8988T (cell line): ENCODE measurements at places on chromosomes 7 and 10.

GRCh38 chr7:42381161-42381560 lies 144.2 kb upstream of the GLI3 start:
- DNase-seq, result no peak

- DNase-seq, result no peak
These were observed 176.1 kb downstream of the COBL start for GRCh38 chr7:51140199-51141164.

DNA sequence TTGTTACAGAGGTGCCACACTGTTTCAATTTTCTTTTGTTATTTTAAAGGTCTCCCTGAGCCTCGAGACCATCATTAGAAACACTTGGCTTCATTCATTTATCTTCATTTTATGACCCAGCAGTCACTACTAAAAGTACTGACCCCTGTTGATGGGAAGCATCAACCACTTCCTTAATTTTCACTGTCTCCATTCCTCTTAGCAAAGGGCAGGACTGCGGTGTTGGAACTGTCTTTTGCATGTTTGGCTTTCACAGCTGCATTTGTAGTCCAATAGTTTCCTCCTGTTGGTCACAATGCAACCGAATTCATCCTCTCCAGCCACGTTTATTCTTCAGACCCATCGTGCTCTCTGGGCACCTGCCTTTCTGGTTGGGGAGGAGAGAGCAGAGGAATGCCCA lies 46.7 kb upstream of the PDZD8 start:
- no peak for DNase-seq

DNA sequence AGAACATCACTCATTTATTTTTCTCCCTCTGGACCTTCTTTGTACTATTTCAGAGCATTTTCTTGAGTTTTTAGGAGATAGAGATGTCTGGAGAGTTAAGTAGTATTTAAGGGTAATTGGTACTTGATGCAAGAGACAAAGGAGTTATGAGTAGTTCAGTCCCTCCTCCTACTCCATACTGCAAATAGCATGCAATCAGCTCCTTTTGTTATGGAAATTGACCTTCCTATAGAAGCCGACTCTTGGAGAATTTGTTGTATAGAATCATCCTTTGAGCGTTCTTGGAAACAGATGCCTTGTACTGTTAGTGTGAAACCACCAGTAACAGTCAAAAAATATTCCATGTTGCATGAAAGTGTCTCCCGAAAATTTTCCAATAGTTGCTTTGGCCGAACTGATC lies 428.2 kb upstream of the GALNT17 start:
- DNase-seq, result no peak

DNA sequence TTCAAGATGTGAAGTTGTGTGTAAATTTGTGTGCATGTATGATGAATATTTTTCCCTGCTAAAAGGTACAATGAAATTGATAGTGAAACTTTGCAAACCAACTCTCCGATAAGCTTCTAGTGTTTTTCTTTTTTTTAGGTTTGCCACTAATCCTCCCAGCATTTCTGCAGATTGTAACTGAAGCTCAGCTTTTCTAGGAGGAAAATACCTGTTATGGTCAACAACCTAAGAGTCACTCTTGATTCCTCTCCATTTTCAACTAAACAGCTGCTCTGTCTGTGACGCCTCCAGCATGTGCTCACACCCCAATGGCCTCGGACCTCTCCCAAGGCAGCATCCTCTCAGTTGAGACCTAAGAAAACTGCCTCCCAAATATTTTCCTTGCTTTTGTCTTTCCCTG lies 406.2 kb downstream of the KCNMA1 start:
- DNase-seq, result no peak

- DNase-seq, result no peak
These were observed 143.0 kb upstream of the HPS1 start for GRCh38 chr10:98589691-98590090.

DNA sequence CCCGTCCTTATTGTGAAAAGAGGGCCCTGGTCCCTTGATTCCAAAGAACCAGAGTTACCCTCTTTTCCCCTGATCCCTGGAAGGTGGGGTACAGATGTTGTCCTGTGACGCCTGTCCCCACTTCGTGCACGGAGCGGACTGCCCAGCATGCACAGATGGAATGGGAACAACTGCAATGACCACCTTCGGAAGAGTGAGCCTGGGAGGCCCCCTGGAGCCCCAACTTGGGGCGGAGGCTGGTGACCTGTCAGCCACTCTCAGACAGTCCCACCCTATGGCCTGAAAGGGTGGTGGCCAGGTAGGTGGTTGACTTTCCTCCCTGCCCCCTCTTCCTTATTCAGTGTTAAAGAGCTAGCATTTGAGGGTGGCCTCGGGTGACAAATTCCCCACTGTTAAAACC lies 196.6 kb upstream of the GALNT17 start:
- DNase-seq, result no peak

DNA sequence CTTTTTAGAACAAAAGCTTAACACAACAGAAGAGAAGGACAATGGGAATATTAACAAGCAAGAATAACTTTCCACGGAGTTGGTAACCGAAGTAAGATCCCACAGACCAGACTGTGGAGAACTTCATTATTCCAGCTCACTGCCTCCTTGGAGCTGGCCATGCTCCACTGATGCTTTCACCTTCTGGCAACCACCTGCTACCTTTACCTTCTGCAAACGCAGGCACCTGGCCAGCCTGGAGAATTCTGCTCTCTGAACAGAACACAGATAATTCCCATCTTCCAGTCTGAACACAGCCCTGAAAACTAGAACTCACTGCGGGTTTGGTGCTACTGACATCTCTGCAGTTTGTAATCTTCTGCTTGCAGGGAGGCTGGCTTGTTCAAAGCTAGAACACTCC lies 66.5 kb downstream of the JAZF1 start:
- DNase-seq, result no peak

- DNase-seq, result peak; percentile 97
These were observed 5.3 kb downstream of the HOXA11 start for GRCh38 chr7:27179503-27180430.

- DNase-seq, result no peak
These were observed 23.3 kb downstream of the CD36 start for GRCh38 chr7:80661729-80662128.

- no peak for DNase-seq
These were observed 83.7 kb upstream of the DUSP5 start for GRCh38 chr10:110413903-110414547.

- no peak for DNase-seq
These were observed 13.0 kb downstream of the ELN start for GRCh38 chr7:74040791-74041520.

- no peak for DNase-seq
These were observed 324.3 kb downstream of the ZNF716 start for GRCh38 chr7:57774300-57774699.

DNA sequence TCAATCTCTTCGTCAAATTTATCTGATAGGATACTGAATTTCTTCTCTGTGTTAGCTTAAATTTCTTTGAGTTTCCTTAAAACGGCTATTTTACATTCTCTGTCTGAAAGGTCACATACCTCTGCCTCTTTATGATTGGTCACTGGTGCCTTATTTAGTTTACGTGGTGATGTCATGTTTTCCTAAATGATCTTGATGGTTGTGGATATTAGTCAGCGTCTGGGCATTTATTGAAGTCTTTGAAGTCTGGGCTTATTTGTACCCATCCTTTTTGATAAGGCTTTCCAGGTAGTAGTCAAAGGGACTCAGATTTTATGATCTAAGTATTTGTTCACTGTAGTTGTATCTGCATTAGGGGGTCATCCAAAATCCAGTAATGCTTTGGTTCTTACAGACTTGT lies 1407.5 kb upstream of the LRRTM3 start:
- DNase-seq, result no peak

DNA sequence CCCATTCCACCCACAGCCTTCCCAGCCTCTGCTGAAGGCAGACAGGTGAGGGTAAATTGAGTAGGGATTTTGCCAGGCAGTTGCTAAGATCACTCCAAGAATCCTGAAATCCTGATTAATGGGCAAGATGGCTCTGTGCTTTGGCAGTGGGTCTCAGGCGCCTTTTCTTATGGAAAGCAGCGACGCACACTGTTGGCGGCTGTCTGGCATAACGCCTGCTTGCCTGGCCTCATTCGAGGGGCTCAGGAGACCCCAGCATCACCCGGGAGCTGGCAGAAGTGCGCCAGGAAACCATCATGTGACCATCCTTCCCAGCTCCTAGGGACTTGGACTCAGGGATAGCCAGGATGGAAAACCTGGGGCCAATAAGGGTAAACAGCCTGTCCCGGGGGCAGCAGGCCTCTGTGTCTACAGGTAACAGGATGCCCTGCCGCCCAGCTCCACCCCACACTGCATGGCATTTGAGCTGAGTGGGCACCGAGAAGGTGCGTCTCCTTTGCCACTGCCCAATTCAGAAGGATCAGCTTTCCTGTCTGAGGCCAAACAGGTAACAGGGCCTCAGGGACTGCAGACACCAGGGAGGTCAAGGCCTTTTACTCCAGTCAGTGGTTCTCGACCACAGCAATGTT lies 98.6 kb downstream of the FAM53B start:
- no peak for DNase-seq

- no peak for DNase-seq
These were observed 86.2 kb downstream of the GPR85 start for GRCh38 chr7:113000316-113001020.

DNA sequence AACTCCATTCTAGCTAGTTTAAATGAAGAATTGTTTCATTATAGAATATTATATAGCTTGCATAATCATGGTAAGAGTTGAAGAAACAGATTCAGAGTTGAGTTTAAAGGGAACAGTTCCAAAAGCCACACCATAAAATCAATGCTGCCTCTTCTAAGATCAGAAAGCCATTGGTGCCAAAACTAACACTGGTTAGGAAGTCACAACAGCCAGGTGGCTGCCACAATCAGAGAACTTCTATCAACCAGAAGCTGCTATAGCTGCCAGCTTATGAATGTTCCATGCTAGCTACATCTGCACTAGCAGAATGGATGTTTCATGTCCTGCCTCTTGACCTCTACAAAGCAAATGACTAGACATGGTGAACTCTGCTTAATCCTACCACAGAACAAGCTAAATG lies 583.1 kb upstream of the LRRN3 start:
- no peak for DNase-seq

DNA sequence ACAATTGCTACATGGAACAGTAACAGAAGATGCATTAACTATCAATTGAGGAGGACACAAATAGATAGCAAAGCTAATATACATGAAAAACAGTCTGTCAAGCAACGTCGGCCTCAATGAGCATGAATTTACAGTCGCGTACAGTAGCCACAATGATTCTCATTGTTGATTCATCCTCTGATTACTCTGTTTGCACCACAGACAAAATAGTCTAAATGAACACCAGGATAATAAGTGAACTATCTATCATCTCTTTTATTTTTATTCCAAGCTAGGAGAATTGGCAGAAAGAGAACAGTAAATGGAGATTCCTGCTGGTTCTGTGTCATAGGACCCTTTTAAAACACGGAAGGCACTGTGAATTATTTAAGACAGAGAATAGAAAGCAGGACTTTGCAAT lies 108.5 kb downstream of the EVX1 start:
- DNase-seq, result no peak

DNA sequence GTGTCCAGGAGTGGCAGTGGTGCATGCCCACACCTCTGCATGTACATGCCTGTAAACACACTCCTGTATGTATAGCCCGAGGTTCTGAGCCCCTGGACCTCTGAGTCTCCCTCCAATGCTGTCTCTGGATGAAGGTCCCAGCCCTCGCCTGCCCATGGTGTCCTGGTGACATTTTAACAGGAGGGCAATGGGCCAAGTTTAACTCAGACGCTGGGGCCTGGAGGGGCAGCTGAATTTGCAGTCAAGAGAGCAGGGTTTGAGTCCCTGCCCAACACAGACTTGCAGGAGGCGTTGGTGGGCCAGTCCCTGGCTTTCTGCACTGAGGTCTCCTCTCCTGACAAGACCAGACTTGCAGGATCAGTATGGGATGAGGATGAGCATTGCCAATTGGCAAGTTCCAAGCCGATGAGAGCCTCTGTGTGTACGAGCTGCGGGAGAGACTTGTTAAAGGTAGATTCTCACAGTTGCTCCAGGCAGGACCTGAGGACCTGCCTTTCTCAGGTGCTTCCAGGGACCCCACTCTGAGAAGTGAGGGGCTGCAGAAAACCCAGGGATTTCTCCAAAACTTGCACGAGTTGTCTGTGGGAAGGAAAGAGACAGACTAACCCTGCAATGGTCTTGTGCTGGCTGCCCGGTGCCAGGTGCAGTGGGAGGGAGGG lies 141.9 kb downstream of the ELFN1 start:
- DNase-seq, result no peak

GRCh38 chr7:22604246-22604645 lies 104.3 kb upstream of the STEAP1B start:
- DNase-seq, result no peak

- no peak for DNase-seq
These were observed 278.6 kb downstream of the USP6NL start for GRCh38 chr10:11332846-11333245.

- no peak for DNase-seq
These were observed 187.5 kb downstream of the CELF2 start for GRCh38 chr10:11205030-11205772.

- no peak for DNase-seq
These were observed 54.3 kb downstream of the EGFR start for GRCh38 chr7:55073051-55073511.

GRCh38 chr7:3559278-3559677 lies 258.2 kb downstream of the SDK1 start:
- no peak for DNase-seq

- no peak for DNase-seq
These were observed 648.8 kb downstream of the ARL4A start for GRCh38 chr7:13336227-13336626.

DNA sequence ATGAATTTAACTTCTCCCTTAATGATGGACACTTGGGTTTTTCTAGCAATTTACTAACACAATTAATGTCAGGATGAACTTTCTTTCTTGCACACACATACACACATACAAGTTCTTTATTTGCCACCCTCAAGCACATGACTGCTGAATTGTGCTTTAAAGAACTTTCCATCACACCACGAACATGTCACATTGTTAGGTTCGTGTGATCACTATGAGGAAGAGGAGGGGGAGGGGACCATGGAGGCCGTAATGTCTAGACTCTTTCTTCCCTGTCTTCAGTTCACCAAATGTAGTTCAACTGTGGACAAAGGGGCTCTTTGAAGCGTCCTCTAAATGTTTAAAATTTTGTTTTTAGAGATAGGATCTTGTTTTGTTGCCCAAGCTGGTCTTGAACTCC lies 31.0 kb downstream of the NUP42 start:
- no peak for DNase-seq

DNA sequence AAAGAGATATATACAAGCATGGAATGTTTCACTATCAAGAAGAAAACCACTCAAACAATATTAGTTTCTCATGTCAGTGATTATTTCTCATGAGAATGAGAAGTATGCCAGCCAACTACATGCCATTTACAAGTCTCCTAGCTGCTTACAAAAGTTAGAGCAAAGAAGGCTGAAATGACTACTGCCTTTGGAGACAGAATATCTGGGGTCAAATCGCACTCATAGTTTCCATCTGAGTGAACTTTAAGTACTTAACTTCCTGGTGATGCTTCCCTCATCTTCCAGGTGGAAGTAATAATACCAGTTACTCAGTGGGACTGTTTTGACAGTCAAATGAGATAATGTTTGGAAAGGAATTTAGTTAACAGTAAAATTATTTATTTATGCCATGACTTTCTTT lies 42.0 kb upstream of the RHOBTB1 start:
- no peak for DNase-seq

- no peak for DNase-seq
These were observed 295.9 kb downstream of the CSTF2T start for GRCh38 chr10:51403521-51403920.

- no peak for DNase-seq
These were observed 276.1 kb downstream of the ELFN1 start for GRCh38 chr7:1946025-1946772.
